NCI-H2171 treated with DMSO at 0.1 percent for 48 hours (cell line): ENCODE measurements at places on chromosomes 1 and 21.

DNA sequence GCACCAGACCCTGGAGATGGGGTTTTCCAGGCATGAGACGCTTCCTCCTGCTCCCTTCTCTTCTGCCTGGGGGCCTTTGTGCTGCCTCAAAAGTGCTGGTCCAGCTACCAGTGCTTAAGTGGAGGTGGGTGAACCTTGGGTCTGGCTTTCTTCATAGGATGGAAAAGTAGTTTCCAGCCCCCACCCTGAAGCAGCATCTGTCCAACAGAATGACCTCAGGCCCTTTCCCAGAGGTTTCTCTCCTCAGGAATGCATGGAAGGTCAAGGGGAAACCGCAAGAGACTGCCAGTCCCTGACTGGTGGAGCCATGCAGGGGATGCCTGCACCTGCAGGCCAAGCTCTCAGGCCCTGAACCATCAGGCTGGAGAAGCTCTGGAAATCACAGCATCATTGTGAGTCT, 63.8 kb downstream of the HMGB4 start:
- no peak for DNase-seq

GRCh38 chr1:30788580-30789387, 31.2 kb upstream of the LAPTM5 start:
- no peak for DNase-seq

DNA sequence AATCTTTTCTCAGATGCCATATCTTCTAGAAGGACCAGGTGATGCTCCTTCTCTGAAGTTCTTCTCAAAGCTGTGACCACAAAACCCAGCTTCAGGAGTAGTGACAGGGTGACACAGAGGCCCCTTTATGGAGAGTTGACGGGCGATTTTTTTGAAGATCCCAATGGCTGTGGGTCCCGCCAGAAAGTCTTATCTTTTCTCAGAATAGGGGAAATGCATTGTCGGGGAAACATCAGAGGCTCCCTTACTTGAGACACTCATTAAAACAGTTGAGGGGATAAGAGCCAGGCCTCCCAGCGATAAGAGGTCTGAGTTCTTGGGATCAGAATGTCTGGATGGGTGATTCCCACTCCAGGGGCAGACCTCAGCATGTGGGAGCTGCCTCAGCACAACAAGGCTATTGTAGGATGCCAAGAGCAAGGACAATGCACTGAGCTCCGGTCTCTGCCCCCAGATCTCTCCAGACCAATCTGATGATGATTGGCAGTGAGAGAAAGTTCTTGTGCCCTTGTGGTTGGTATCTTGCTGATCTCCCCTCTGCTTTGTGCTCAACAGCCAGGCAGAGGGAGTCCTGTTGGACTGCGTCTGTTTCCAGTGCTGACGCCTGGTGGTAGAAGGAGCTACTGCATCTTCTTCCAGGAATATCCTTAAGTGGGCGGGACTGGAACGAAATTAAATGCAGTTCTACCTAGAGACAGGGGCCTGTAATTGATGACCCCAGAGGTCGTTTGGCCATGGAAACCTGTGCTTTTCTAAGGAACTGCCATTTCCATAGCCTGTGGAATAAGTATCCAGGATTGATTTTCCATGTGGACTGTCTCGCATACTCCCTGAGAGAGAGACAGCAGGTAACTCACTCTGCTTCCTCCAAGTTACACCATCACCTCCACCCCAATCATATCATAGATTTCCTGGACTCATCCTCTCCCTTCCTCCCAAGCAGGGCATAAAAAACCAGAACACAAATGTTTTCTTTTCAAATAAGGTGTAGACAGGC, 6.8 kb upstream of the ACKR1 start:
- DNase-seq = peak; percentile 6

DNA sequence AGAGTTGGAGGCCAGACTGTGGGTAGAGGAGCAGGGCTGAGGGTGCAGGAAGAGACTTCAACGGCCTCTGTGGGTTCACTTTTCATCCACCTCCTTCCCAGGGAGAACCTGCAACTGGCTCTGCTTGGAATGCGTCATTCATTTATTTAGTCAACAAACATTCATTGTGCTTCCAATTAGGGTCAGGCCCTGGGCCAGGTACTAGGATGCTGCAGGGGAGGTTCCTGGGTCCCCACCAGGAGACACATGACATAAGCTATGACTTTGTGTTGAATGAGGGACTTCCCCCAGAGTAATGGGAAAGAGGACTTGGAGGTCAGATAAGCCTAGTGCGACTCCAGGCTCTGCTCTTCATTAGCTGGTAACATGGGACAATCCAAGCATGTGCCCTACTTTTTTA, 46.3 kb upstream of the RPL11 start:
- DNase-seq = no peak

DNA sequence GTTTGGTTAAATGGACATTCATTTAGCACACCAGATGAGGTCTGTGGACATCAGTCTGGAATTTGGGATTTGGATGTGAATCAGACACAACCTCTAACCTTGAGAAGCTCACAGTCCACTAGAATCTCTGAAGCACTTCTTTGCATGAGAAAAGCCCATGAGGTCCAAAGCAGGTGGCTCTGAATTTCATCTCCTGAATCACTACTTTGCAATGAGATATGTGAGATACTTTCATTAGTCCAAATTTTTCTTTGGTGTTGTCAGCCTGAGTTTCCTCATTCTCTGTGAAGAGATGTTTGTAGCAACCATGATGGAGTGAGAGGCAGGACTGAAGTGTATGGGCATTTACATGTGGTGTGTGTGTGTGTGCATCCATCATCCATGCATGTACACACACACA, 16.5 kb upstream of the LCE2D start:
- no peak for DNase-seq

DNA sequence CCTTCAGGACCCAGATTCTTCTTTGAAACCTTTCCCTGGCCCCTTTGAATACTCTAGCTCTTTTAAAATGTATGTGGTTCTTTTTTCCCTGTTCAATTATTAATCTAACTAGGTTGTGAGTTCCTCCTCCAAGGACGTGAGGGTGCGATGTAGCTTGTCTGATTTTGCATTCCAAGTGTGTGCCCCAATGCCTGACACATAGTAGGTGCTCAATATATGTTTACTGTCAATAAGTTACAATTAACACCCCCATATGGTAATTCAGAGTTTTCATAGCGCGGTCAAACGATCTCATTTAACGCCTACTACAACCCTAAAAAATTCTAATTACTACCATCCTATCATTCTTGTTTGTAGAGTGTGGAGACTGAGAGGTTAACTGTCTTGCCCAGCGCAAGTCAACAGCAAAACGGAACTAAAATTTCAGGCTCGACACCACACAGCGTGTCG, 482 bp upstream of the MTR start:
- DNase-seq = no peak

GRCh38 chr1:218459450-218459849, 114.3 kb downstream of the TGFB2 start:
- no peak for DNase-seq

DNA sequence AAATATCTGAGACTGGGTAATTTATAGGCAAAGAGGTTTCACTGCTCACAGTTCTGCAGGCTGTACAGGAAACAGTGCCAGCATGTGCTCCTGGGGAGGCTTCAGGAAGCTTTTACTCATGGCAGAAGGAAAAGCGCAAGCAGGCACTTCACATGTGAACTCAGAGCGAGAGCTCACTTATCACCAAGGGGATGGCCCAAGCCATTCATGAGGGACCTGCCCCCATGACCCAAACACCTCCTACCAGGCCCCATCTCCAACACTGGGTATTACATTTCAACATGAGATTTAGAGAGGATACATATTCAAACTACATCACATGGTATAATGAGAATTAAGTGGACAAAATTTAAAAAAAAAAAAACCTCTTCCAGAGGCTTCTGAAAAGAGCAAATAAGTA, 13.7 kb downstream of the WASF2 start:
- no peak for DNase-seq

GRCh38 chr1:9472386-9473031, 66.8 kb upstream of the SLC25A33 start:
- DNase-seq = no peak

- DNase-seq = no peak
Observed at GRCh38 chr1:210978974-210979354, 155.0 kb downstream of the KCNH1 start.

DNA sequence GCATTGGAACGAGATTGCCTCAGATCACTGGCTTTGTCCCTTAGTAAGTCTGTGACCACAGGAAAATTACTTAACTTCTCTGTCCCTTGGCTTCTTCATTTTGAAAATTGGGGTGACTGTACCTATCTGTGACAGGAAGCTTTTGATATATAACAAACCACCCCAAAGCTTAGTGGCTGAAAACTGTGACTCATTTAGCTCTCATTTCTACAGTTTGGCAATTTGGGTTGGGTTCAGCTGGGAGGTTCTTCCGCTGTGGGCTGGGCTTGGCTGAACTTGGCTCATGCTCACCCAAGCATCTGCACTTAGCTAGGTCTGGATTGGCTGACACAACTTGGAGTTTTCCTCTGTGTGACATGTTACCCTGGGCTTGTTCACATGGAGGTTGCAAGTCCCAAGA, 14.0 kb downstream of the C1orf94 start:
- no peak for DNase-seq

- DNase-seq = peak; percentile 33
Observed at GRCh38 chr1:54362881-54363340, 43.3 kb downstream of the SSBP3 start.

- no peak for DNase-seq
Observed at GRCh38 chr1:39387452-39387851, 104.0 kb upstream of the BMP8A start.

GRCh38 chr21:35963920-35964451, 96.3 kb downstream of the SETD4 start:
- DNase-seq = peak; percentile 38

GRCh38 chr1:65844821-65845534, 52.3 kb downstream of the PDE4B start:
- DNase-seq = no peak

DNA sequence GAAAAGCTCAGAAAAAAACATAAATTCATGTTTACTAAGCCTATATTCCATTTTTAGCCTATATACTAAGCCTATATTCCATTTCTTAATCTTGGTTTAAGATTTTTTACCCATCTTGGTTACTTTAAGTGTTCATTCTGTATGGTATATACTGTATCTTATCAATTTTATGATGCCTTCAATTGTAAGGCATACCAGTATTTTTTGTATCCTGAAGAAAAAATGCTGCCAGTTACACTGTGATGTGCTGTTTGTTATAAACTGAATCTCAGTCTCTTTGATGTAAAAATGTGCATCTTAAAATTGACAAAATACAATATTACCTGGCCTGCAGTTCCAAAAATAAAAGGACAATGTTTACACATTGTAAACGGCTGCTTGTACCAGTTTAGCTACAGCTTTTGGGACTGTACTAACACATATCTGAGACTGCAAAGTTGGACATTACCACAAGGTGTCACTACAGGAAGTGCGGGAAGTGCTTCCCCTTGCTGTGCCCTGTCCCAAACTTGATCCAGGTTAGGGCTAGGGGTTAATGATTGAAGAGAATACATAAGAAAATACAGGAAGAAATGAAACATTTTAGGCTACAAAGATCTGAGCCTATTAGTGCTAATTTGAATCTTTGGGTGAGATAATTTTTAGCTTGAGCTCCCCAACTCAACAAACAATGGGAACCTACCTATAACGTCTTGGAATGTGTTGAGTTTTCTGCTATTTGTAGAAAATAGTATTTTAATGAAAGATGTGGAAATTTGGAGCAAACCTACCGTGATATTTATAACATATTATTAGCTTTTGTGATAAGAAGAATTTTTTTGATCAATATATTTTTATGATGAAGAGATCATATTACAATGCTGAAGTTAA, 108.9 kb downstream of the LBR start:
- DNase-seq = peak; percentile 47

DNA sequence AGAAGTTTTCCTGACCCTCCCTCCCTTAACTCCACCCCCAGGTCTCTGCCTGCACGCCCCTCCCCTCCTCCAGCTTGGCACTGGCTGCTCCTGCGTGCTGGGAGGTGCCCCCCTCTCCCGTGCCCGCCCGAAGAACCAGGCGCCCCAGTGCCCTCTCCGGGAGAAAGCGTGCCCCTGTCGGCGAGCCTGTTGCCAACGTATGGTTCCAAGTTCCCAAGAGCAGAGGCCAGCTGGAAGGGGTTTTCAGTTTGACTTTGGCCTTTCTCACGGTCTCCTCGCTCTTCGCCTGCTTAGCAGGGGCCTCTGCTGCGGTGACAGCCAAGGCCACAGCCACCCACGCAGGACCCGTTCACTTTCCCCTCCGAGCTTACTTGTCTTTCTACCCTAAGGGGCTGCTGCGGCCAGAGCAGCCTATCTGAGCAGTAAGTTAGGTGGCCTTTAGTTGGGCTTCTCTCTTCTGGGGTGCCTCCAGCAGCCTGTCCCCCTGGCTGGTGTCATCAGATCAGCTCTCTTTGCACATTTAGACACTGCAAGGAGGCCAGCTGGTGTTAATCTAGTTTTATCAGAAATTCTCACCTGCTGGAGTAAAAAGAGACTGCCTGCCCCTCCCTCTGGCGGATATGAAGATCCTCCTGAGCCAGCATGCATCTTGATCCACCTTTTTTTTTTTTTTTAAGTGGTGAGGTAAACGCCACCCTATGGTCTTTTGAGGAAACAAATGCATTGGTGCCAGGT, 1.5 kb downstream of the STUM start:
- peak; percentile 89 for DNase-seq

DNA sequence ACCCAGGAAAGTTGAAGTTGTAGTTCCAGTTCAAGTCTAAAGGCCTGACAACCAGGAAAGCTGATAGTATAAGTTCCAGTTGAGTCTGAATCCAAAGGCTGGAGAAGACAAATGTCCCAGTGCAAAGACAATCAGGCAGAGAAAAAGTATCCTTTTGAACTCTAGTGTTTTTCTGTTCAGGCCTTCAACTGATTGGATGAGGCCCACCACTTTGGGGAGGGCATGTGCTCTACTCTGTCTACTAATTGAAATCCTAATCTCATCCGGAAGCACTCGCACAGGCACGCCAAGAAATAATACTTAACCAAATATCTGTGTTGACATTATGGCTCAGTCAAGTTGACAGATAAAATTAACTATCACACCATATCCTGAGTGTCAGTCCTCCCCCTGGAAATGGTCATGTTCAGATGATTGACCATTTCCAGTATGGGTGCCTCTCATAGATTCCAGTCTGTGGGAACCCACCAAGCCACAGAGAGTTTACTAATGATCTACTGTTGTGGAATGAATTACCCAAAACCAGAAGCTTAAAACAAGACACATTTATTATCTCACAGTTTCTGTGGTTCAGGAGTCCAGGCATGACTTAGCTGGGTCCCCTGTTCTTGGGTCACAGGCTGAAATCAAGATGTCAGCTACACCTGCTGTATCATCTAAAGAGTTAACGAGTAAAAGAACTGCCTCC, 296.3 kb upstream of the ZP4 start:
- no peak for DNase-seq
